MG63 (cell line): ENCODE measurements at places on chromosomes 1 and 21. TPM values are rescaled to one million over a fixed set of nuclear protein-coding genes. Genes with fewer than 3 reads are reported as not detected.

Gene MYOG
- total RNA-seq: not detected in 2 replicates

Gene TGFBR3
- 1.3 and 1.7 TPM in 2 replicates for total RNA-seq

DNA sequence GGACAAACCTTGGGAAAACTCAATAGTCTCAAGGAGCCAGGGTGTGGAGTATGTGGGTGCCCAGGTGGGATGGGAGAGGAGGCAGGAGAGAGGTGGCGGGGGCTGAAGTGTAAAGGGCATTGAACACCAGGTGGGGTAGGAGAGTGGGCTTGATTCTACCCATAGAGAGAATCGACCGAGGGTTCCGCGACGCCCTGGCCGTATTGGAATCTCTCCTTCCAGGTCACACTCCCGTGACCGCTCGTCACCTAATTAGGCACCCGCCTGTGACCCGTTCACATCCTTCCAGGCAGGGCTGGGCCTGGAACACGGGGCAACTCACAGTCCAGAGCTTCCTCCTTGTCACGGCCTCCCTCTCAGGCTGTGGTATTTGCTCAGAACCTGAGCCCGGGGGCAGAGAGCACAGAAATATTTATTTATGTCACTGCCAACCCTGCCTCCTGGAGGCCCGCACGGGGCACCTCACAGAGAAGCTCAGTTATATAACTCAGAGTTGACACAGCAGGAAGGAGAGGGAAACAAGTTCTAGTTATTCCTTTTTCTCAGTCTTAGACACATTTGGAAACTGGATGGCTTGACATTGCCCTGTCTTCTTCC is 12.0 kb downstream of the NCMAP start:
- no peak for DNase-seq

DNA sequence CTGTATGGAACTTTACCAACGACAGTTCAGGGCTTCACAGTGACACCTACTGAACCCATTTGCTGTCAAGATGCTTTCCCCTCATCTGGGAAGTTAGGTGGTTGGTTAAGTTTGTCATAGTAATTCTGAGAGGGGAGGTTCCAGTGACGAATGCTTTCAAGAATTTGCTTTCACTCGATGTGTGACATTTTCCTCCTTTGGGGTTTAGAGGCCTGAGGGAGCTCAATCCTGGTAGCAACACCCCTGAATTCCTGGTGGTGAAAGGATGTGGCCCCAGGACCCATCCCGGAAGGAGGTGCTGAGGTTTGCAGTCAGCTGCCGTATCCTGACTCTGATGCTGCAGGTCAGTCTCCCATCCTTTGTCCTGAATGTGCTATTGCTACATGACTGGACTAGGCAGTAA is 2.8 kb downstream of the PIGV start:
- DNase-seq: no peak

- DNase-seq: no peak
Measured at GRCh38 chr1:220817907-220818306, 31.2 kb downstream of the MTARC1 start.

DNA sequence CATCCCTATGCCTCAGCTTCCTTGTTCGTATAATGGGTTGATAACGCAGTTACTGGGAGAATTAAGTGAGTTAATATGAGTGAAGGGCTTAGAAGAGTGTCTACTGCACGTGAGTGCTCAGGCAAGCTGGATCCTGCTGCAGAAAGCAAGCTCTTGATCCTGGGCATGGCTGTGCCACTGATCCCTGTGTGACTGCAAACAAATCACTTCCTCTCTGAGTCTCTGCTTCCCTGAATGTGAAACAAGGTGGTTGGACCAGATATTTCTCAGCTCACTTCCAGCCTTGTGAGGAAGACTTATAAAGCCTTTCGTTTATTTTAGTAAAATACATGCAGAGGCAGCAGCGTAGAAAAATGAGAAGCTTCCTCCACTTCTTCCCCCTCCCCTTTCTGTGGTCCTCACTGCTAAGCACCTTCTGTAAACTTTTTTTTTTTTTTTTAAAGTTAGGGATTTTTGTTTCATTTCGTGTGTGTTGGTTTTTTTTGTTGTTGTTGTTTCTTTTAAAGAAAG is 13.8 kb downstream of the PSEN2 start:
- no peak for DNase-seq

- no peak for DNase-seq
Measured at GRCh38 chr1:6427441-6428390, 3.1 kb downstream of the ESPN start.
